ENCODE measurements at places on chromosomes 4 and X. TPM values are rescaled to one million over a fixed set of nuclear protein-coding genes. Genes with fewer than 3 reads are reported as not detected.

The FAM53A gene
- 2.5 TPM for total RNA-seq

The SLC49A3 gene
- total RNA-seq = 2.9 TPM

The EGFL6 gene
- total RNA-seq = not detected

The MGARP gene
- total RNA-seq = 0.14 TPM

The SHISA3 gene
- total RNA-seq = 3.6 TPM

The SPANXD gene
- not detected for total RNA-seq

The JAKMIP1 gene
- not detected for total RNA-seq

The MAGT1 gene
- total RNA-seq = 61.6 TPM

The BEX5 gene
- total RNA-seq = 1.0 TPM

The GNRHR gene
- not detected for total RNA-seq

The AVPR2 gene
- 0.22 TPM for total RNA-seq

The GAGE12F gene
- not detected for total RNA-seq

The EFHC2 gene
- total RNA-seq = 0.81 TPM

The UGT2B10 gene
- not detected for total RNA-seq

GRCh38 chr4:139851639-139852038 is 186.0 kb downstream of the MGST2 start:
- no peak for DNase-seq

DNA sequence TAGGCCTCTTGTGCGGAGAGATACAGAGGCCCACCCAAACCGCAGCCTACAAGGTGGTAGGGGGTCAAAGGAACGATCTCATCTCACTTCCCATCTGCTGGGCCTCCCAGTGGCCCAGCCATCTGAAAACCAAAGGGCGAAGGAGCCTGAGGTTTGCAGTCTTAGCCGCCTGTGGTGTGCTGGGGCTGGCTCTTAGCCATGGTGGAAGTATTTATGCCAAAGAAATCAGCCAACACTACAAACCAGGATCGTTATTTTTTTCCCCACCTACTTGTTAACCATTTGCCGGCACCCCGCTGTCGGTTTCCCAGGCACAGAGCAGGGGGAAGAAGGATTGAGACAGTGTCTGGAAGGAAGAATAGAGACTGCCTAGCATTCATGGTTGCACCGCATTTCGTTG is 30.9 kb upstream of the CDKL5 start:
- no peak for DNase-seq

GRCh38 chrX:72326605-72327300 is 21.0 kb upstream of the CITED1 start:
- DNase-seq = no peak

DNA sequence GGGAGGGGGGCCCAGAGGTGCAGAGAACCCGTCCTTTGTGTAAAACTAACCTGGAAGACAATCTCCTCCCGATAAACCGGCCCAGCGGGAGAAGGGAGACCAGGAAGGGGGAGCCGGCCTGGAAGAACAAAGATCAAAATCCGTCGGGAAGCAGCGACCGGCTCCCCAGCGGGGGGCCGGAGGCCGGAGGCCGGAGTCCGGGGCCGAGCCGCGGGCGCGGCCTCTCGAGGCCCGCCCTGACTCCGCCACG is 552 bp downstream of the ZDHHC9 start:
- no peak for DNase-seq

DNA sequence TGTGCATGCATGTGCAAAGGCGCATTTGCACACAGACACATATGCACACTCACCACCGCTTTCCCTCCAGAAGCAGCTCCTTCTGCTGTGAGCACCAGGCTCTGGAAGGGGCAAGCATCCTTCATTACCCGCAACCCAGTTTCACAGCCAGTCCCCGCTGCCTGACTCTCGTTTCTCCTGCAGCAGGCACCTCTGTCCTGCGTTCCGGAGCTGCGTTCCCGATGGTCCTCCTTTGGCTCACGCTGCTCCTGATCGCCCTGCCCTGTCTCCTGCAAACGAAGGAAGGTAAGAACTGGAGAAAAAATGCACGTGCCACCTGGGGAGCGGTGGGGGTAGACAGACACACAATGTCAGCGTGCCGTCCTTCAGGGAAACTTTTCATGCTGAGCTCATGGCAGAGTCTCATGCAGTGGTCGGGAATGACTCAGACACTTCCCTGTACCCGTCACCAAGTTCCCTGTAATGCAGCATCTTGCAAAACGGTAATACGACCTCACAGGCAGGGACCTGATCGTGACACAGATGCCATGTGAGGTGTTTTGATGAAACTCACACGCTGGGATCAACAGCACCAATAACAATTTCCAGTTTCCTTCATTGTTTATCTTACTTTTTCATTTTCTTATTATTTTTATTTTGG is 5.1 kb downstream of the IL3RA start:
- no peak for DNase-seq

- no peak for DNase-seq
These were observed 274.6 kb upstream of the MAGEB2 start for GRCh38 chrX:29940750-29941149.

DNA sequence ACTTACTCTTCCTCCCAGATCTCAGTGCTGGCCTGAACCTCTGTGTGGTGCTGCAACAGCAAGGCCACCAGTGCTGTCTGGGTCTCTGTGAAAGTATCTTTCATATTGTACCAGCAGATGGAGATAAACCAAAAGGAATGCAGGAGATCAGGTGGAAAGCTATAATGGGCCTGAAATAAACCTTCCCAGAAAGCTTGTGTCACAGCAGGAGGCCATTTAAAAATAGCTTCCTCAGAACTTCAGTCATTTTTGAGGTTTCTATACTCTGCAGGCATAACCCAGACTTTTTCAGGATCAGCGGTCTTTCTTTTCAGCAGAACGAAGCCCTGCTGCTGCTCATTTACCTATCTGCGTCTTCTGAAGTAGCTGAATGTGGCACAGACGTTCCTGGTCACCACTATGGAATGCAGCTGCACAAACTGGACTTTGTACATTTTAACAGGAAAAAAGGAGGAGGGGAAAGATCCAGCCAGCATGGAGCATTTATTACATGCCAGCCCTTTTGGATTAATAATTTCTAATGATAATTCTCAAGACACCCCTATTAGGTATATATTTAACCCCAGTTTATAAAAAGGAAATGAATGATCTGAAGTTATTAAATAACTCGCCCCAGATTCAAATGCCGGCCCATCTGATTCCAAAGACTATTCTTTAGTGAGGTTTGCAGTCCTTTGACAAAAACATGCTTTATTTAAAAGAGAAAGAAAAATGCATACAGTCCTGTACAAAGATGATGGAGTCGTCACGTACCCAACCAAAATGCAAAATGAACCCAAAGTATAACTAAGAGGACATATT is 119.7 kb downstream of the NFKB1 start:
- peak; percentile 92 for DNase-seq

DNA sequence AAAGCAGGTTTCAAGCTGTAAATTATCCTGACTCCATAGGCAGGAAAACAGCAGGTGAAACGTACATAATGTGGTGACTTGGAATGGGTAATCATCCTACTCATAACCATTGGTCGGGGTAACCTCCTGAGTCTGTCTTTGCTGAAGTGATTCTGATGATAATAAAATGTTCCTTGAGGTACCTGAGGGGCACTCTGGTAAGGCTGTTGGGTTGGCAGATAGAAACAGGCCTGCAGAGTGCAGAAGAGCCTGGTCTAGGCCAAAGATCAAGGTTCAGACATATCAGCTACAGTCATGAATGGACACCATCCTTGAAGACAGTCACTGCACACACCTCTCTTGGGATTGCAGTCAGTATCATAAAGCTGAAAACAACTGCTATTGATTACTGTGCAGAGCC is 174.7 kb upstream of the RPL34 start:
- DNase-seq = no peak

DNA sequence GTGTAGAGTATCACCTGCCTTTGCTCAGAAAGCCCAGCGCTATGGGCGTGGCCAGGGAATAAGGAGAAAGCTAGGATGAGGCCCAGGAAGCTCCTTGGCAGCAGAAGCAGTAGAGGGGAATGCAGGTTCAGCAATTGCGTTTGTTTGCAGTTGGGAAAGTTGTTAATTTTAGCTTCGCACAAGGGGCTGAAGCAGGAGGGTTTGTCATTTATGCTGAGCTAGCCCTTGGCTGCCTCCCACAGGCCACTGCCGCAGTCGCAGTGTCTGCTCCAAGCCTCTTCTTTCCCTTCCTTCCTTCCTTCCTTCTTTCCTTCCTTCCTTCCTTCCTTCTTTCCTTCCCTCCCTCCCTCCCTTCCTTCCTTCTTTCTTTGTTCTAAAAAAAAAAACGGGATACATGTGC is 21.5 kb downstream of the FRMPD3 start:
- DNase-seq = no peak

GRCh38 chr4:6918338-6918737 is 8.7 kb downstream of the TBC1D14 start:
- no peak for DNase-seq

DNA sequence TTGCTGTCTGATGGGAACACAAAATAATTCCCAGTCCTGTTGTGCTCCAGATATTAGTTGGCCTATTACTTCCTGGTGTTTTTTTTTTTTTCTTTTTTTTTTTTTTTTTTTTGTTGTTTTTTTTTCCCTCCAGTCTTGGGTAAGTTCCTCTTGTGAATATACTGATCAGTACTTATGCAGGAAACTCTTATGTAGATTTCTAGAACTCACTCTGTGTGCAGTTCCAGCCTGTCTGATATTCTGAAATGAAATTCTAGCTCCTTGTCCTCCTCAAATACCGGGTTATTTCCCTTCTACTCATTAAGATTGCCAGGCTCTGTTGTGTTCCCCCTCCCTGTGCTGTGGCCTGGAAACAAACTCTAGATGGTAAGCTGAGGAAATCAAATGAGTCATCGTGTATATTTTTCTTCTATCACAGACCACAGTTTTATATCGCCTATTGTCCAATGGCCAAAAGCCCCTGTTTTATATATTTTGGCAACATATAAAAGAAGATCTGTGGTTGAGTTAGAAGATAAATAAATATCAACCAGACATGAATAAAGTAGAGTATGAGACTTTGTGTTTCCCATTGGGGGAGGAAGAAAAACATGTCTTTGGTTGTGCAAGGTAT is 124.3 kb upstream of the UGT8 start:
- DNase-seq = no peak

- DNase-seq = no peak
These were observed 26.5 kb downstream of the STIM2 start for GRCh38 chr4:26887143-26887542.

DNA sequence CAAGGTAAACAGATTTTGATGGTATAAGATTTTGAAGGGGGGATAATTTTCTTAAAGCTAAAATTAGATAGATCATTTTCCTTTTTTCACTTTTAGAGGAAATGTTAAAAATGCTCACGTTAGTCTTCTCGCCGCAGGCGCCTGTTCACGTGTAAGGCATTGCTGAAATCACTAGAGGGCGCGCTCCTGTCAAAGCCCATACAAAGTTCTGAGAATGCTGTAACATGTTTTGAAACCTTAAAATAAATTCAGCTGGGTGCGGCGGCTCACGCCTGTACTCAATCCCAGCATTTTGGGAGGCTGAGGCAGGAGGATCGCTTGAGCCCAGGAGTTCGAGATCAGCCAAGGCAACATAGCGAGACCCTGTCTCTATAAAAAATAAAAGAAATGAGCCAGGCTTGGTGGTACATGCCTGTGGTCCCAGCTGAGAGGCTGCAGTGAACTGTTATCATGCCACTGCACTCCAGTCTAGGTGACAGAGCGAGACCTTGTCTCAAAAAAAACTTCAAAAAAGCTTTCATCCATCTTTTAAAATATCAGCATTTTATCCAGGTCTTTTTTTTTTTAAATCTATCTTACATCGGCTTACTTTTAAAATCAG is 138.0 kb downstream of the RBMX2 start:
- no peak for DNase-seq

GRCh38 chr4:106362086-106362825 is 6.3 kb downstream of the GIMD1 start:
- no peak for DNase-seq

GRCh38 chrX:73447311-73447794 is 500 bp downstream of the CDX4 start:
- no peak for DNase-seq

- DNase-seq = no peak
These were observed 1.0 kb upstream of the ELF2 start for GRCh38 chr4:139177869-139178619.

DNA sequence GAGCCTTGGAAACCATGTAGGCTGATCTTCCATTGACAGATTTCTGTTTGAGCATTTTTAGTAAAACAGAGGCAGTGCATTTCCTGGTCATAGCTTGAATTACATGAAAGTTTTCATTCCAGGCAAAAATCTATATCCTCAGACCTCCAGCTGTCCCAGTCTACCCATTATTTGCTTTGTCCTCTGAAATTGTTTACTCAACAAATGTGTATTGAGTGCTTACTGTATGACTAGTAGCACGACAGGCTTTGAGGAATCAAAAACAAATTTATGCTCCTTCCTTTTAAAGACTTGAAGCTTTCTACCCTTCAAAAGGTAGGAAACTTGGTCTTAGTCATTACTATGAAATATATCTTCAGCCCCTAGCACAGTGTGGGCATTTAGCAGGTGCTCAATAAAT is 307.9 kb upstream of the IGFBP7 start:
- DNase-seq = no peak

- no peak for DNase-seq
These were observed 480.8 kb upstream of the TECRL start for GRCh38 chr4:64889906-64890610.

DNA sequence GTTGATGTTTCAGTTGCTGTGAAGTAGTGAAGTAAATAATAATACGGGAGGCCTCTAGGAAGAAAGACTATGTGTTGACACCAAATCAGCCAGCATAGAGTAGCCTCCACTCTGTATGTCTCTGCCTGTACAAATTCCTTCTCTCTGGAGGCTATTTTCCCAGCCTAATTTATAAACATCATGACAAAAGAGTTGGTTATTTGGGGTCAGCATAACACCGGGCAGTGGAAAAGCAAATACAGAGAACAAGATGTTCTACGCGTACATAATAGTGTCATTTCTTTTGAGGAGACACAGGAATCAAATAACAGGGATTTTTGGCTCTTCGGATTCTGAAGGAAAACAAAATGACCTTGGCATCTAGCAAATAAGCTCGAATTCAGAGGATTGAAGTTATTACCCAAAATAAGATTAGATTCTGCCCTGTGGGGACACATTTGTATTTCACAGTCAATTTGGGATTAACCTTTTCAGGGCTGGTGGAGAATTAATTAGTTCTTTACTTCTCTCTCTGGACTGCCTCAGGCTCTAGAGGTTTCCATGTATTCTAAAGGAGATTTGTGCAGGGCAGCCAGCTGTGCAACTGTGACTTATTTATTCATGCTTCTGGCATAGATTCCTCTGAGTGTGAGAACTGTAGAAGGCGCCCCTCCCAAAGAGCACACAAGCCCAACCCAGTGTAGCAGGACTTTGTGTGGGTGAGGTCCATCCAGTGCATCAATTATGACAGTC is 14.1 kb upstream of the SYTL4 start:
- no peak for DNase-seq

DNA sequence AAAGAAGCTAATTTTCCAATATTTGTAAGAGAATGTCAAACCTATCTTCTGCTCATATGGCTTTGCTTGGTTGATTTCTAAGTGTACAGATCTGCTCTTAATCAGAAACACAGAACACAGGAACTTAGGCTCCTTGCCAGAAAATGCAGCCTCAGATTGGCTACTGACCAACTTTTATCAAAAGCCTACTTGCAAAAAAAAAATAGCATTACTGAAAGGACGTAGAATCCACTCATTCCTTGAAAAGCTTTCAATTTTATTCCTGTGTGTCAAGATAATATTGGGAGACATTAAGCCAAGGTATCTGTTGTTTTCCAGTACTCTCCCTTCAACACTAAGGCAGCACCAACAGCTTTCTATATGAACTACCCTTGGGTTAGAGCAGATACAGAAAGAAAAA is 127.6 kb upstream of the INTU start:
- peak; percentile 25 for DNase-seq
